Stimulated activated CD4-positive, alpha-beta T cell treated with anti-CD3 and anti-CD28 coated beads, Interleukin-4, amount 100 ng/mL, for 4 hours (primary cell): ENCODE measurements at places on chromosomes 6 and 20.

- no peak for DNase-seq
These were observed 22.1 kb downstream of the ARMC2 start for GRCh38 chr6:108870357-108870756.

DNA sequence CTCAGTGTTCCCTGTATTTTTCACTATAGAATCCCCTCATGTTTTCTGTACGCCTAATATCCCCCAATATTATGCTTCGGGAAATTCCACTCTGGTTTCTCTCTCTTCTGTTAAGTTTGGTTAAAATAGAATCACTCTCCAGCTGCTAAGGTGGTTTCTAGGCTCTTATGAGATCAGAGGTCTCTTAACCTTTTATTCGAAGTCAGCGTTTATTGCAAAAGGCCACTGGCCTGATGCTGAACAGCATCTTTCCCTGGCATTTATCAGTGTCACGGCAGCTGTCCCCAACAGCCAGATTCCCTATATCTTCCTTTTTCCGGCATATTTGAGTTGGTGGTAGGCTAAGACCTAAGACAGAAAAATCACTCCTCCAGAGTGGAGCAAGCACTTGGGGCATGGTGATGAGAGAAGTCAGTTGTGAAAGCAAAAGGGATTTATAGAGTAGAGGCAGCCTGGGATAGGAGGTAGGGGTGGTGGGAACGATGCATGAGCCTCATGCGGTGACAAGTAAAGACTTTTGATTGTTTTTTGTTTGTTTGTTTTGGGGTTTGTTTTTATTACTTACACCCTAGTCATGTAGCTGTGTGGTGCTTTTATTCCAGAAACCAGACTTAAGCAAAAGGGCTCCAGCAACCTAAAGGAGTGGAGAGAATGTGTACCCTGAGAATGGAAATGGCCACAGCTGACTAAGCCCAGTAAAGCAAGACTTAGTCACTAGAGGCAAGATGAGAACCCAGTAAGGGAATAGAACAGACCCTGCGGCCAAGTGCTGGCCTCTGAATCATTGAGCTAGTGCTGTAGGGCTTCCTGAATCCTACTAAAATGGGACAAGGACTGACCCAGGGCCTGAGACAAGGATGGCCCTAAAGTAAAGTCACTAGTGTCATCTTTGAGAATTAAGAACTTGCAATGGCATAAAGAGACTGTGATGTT is 233.0 kb upstream of the PRND start:
- DNase-seq: no peak

DNA sequence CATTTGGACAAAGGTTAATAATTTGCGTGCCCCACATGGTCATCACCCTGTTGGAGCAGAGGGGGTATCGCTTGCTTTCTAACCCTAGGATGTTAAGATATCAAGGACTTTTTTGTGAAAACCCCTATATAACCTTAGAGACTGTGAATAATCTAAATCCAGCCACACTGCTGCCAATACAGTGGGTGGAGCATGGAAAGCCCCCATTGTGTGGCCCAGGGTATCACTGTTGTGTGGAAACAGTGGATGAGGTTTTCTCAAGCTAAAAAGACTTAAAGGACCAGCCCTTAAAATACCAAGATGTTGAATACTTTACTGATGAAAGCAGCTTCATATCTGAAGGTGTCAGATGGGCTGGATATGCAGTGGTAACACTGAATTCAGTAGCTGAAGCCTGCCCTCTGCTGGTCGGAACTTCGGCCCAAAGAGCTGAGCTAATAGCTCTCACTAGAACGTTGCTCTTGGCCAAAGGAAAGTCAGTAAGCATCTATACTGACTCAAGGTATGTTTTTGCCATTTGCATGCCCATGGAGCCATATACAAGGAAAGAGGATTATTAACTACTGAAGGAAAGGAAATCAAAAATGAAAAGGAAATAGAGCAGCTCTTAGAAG is 695.2 kb downstream of the PHF3 start:
- DNase-seq: peak; percentile 12

DNA sequence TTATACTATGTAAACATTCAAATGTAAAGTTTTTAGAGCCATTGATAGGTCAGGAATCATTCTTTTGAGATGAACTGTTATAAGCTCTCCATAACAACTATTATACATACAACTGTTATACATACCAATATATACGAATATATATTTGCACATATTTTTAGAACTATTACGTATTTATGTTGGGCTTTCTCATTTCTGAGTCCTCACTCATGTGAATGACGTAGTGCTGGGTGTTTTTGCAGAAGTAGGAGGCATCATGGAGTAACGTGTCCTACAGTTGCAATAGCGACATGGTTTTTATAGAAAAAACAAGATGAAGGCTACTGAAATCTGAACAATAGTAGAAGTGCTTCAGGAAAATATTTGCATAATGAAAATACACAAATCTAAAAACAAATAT is 36.4 kb upstream of the ADGRF4 start:
- DNase-seq: no peak

- no peak for DNase-seq
These were observed 348.7 kb upstream of the MANEA start for GRCh38 chr6:95228636-95229035.

GRCh38 chr6:96016334-96017069 is 728 bp downstream of the FUT9 start:
- no peak for DNase-seq

DNA sequence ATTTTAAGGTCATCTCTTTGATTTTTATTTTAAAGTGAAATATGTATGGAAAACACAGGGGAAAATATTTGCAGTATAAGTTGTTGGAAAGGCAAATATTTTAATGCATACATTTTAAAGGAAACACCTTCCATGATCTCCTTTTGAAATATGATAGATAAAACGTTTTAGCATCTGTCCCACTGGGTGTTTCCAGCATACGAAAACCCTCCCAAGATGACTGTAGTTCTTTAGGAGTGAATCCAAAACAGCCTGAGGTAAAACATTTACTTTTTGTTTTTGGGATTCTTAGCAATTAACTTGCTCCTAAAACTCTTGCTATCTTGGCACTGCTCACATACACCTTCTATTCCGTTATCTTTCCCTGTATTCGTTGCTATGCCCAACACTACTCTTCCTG is 210.0 kb downstream of the EPHA7 start:
- DNase-seq: no peak

DNA sequence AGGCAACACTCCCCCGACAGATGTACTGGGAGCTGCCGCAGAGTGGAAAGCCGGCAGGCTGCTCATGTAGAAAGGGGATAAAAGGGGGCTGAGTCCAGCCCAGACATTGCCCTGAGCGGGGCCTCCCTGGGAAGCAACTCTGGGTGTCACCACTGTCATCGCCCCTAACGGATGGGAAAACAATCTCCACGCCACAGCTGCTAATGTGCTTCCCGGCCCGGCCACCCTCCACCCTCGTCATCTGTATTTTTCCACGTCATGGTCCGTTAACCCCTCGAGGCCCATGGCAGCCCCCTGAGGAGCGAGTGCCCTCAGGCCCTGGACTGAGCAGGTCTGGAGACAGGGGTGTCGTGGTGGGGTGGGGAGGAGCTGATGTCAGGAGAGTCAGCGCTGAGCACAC is 227.4 kb downstream of the DLL1 start:
- no peak for DNase-seq

- DNase-seq: no peak
These were observed 232.8 kb downstream of the GRIK2 start for GRCh38 chr6:101626269-101626668.

DNA sequence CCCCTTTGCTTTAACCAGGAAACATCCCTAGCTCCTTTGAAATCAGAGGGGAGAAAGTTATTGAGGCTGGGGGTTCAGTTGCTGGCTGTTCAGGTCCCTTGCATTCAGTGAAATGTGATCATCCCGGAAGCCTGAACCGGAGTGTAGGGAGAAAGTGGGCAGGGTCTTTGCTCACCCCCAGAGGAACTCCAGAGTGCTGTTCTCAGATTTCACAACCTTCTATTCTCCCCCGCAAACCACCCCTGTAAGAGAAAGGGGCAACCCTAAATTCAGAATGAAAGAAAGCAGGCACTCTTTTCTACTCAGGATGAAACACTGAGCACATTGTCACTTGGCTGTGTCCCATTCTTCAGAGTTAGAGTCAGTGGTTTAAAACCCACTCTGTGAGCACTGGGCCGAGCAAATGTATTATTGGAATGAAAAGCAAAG is 139.8 kb downstream of the KHDC1L start:
- no peak for DNase-seq
